ENCODE measurements at places on chromosomes 6 and 20.

DNA sequence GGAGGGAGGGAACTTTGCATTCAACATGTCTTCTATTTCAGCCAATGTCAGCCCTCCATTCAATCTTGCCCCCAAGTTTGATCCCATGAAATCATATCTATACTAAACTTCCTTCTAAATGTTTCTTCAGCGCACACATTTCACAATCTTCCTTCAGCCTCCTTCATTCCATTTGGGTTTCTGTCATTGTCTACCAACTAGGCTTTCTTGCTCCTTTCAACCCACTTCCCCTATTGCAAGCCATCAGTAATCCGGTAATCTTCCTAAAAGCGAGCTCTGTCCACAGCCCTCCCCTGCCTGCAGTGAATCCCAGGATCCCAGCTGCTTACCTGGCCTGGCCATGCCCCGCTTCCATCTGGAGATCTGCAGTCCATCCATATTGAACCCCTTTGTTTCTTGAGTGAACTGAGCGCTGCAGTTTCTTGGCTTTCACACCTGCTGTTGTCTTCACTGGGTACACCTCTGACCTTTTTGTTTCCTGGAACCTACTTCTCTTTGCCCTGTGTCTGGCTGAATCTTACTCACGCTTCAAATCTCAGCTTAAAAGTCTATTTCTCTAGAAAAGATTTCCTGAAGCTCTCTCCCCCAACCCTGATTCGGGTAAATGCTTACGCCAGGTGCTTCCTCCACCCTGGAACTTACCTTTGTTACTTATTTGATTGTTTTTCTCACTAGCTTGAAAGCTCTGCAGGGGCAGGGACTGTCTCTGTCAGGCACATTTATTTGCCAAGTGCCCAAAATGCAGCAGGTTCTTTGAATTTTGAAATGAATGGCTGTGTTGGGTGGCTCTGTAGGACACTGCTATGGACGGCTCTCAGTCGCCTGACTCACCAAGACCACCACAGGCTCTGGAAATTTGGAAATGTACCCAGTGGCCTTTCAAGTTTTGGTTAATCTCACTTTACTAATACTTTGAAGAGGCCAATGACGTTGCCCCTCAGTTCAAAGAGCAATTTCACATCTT, 50.3 kb downstream of the ADTRP start:
- DNase-seq: no peak

DNA sequence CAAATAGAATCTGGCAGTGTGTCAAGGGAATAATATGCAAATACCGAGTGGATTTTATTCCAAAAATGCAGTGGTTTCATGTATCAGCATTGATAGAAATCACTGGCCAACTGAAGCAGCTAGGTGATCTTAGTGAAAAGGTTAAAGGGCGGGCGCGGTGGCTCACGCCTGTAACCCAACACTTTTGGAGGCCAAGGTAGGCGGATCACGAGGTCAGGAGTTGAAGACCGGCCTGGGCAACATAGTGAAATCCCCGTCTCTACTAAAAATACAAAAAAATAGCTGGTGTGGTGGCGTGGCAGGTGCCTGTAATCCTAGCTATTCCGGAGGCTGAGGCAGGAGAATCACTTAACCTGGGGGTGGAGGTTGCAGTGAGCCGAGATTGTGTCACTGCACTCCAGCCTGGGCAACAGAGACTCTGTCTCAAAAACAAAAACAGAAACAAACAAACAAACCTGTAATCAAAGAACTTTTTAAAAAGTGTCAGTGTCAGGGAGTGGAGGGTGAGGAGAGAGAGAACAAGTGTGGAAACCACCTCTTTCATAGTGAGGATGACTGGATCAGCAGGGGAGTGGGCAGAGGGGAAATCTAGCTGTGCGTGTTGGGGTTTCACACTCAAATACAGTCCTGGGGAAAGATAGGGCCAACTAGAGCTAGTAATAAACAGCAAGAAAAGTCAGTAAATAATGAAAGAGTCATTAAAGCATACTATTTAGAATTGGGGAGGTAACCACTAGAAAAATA, 57.1 kb downstream of the CDS2 start:
- DNase-seq: no peak

DNA sequence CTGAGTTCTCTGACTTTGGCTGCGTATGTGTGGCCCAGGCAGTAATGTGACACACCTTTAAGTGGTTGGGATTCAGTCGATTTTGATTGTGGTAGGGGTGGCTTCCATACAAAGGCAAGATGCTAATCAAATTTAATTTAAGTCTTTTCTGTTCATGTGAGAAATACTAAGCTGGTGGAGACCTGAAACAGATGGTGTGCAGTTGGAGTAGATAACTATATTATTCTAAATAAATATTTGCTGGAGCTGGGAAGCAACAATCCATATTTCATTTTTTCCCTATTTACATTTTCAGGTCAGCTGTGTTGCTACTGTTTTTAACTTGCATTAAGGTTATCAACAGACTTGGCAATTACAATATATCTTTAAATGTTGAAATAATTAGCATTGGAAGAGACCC, 67.4 kb upstream of the C20orf144 start:
- DNase-seq: no peak

GRCh38 chr6:156175971-156176421, 601.2 kb upstream of the ARID1B start:
- peak; percentile 15 for DNase-seq

GRCh38 chr20:52481443-52481842, 289.9 kb upstream of the ZFP64 start:
- no peak for DNase-seq

GRCh38 chr6:156816505-156816904, 39.3 kb downstream of the ARID1B start:
- no peak for DNase-seq
